ENCODE measurements at places on chromosomes 7 and 10. TPM values are rescaled to one million over a fixed set of nuclear protein-coding genes. Genes with fewer than 3 reads are reported as not detected.

Gene ZPBP
- 0.90 TPM for polyA plus RNA-seq

Gene TEX36
- not detected for polyA plus RNA-seq

Gene CYP3A7
- 1.2 TPM for polyA plus RNA-seq

Gene AKR1C4
- not detected for polyA plus RNA-seq

Gene SLC26A5
- polyA plus RNA-seq, result 0.75 TPM

Gene KLF6
- polyA plus RNA-seq, result 55.3 TPM

- DNase-seq, result no peak
Measured at GRCh38 chr7:101357433-101357832, 5.2 kb upstream of the COL26A1 start.

GRCh38 chr7:18386607-18387006, 108.9 kb upstream of the HDAC9 start:
- DNase-seq, result no peak

Gene LIPM
- not detected for polyA plus RNA-seq

Measured in left kidney (tissue), 8 donors.